Coronary artery (tissue), 2 donors: ENCODE measurements at places on chromosomes 3 and 15.

GRCh38 chr3:42336103-42336502 is 70.1 kb upstream of the CCK start:
- no peak for DNase-seq

GRCh38 chr3:172217877-172218276 is 178.5 kb downstream of the FNDC3B start:
- no peak for DNase-seq

DNA sequence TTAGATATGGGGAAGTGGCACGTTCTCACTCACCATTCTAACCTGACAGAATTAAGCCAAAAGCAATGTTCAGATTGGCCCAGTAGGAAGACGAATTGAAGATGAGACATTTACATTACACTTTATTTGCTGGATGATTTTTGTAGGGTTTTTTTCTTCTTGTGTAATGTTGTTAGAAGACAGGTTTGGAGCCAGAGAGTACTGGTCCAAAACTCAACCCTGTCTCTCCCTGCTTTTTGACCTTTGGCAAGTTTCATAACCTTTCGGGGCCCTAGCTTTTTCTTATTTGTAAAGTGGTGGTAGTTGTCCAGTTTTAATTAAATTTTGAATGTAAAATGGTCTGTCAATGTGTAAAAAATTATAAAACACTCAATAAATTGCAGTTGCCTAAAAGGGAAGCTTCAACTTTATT is 29.5 kb downstream of the PDE8A start:
- DNase-seq, result no peak

DNA sequence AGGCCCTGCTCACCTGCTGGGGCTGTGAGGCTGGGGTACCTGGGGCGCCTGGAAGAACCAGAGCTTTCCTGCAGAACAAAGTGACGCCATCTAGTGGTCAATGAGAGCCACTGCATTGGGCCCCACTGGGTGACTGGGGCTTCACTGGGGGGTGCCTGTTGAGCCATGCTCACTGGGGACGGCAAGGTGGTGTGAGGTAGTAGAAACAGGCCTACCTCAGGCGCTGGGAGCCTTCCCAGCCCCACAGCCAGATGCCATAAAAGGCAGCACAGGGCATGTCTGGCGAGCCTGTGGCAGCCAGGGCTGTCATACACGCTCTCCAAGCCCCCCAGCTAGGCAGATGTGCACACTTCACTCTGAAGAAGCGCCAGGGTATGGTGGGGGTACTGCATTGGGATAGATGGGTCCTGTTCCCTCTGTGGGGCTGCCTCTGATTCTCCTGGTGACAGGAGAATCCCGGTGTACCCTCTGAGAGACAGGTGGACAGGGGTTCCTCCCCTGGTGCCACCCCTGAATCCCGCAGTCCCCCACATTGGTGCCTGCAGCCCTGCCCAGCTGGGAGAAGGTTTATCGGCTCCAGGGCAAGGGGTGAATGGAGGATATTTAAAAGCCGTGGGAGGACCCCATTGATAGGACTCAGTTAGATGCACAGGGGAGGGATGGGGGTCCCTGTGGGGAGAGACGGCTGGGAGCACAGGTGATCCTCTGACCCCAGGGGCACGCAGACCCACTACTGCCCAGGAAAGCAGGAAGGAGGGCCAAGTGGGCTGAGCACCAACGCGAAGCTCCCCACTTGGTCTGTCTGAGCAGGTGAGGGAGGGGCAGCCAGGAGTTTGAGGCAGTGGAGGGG is 178.8 kb downstream of the NSMCE3 start:
- DNase-seq, result no peak

DNA sequence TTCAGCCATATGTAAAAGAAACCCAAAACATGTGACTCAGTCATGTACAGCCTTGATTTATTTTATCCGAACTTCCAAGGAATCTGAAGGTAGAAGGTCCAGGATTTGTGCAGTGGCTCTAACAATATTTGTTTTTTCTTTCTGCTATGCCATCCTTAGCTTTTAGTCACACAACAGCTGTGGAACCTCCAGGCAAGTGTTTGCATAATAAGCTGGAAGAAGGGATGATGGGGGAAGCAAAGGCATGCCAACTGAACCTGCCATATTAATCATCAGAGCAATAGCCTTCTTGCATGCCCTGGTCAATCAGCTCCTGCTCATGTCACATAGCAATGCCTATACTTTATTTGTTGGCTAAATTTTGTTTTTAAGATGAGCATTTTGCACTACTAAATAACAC is 444.7 kb upstream of the ARPP21 start:
- no peak for DNase-seq

GRCh38 chr3:46228260-46229242 is 13.7 kb upstream of the CCR3 start:
- DNase-seq, result no peak

DNA sequence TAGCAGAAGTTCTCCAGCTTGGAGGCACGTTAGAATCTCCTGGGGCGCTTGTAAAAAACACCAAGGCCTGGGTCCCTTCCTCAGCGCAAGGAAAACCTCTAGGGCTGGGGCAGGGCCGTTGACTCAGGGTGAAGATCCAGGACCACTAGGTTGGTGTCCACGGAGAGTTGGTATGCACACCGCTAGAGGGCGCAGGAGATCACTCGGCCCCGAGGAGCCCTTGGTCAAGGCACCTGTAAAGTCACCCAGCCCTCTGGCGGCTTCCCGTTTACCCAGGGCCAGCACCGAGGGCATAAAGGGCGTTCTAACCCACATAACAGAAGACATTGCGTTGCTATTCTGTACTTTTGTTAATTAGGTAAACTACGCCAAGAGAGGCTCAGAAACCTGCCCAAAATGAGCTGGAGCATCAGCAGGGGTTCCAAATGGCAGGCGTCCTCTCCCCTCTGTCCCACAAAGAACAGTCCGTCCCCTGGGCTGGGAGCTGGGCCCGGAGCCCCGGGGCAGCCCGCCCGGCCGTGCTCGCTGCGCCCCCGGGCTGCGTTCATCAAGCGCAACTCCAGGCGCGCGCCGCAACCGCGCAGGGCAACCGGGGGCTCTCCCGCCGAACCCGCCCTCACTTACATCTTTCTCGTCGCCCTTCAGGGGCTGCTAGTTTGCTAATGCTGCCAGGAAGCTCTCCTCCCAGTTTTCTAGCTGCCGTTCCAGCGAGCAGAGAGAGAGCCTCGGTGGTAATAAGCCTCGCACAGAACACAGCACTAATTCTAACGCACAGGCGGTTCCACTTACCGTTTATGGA is 332.1 kb downstream of the ARRDC4 start:
- no peak for DNase-seq

DNA sequence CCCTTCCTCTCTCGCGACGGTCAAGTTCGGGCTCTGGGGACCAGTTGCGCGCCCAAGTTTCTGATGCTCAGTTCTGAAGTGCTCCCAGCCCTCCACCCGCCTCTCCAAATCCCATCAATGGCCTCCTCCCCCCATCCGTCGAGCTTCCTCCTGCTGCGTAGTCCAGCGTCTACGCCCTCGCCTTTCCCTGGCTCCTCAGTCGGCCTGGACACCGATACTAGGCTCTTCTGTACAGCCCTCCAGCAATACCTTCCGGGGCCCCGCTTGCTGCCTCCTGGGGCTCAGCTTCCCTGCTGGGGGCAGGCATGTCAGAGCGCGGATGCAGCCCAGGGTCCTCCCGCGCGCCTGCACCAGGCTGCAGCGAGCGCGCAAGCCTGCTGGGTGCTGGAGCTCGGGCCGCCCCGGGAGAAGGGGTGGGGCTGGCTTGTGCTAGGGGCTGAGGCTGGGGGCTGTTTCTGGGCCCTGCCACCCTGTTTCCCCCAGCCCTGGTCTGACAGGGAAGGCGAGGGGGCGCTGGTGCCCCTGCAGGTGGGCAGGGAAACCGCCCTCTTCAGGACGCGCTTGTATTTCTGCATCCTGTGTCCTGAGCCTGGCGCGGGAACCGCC is 353.3 kb upstream of the SUCLG2 start:
- no peak for DNase-seq

DNA sequence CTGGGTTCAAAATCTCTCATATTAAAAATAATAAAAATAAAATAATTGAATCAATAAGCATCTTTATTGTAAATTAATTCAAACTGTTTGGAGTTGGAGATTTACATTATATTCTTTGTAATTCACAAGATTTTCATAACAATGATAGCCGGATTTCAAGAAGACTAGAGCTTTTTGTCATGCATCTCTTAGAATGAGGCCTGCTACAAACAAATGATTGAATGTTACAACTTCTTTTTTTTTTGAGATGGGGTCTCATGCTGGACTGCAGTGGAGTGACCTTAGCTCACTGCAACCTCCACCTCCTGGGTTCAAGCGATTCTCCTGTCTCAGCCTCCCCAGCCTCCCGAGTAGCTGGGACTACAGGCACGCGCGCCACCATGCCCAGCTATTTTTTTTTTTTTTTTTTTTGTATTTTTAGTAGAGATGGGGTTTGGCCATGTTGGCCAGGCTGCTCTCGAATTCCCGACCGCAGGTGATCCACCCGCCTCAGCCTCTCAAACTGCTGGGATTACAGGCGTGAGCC is 3.5 kb downstream of the SLTM start:
- no peak for DNase-seq

- DNase-seq, result no peak
These were observed 19.6 kb downstream of the STAC start for GRCh38 chr3:36399933-36400332.

DNA sequence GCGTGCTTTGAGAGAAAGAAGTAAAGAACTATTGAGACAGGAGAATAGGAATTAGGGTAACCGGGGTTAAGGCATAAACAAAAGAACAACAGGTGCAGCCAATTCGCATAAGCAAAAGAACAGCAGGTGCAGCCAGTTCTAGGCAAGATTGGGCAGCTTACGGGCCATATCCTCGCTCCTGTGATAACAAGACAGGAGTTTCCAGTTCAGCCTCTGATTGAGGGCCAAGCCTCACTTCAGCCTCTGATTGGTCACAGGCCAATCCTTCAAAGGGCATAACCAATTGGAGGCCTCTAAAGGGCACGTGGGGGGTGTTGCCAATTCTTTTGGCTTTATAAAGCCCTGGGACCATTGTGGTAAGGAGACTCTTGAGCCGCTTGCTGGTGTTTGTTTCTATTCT is 143.5 kb downstream of the GADL1 start:
- no peak for DNase-seq

DNA sequence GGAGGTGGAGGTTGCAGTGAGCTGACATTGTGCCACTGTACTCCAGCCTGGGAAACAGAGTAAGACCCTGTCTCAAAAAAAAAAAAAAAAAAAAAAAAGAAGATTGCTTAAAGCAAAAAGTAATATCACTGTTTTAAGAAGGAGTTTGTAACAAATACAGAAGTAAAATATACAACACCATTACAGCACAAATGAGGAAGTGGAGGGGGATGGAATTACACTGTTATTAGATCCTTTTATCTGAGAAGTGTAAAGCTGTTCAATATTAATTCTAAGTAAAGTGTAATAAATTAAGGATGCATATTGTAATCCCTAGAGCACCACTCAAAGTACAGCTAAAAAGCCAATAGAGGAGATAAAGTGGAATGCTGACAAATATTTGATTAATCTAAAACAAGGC is 47.0 kb upstream of the SNRPA1 start:
- DNase-seq, result no peak

DNA sequence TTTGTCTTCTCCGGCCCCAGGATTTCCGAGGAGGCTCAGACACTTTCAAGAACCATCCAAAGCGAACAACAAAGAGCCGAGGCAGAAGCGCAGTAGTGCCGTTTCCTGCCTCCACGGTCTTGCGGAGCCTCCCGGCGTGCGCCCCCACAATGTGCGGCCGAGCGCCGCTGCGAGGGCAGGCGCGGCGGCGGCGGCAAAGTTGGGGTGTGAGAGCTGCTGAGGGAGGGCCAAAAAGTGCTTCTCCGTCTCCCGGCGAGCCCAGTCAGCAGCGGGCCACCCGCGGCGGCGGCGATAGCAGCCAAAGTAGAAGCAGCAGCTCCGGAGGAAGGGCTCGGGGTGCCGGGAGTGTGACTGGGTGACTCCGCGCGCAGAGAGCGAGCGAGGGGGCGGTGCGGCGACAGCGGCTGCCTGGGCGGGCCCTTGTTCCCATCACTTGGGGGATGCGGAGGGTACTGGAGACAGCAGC is 749.1 kb downstream of the ROBO1 start:
- peak; percentile 81 for DNase-seq

GRCh38 chr3:174863488-174863887 is 4.4 kb downstream of the NAALADL2 start:
- DNase-seq, result no peak

- no peak for DNase-seq
These were observed 212.5 kb downstream of the FMN1 start for GRCh38 chr15:32982001-32982400.

GRCh38 chr3:58497097-58497496 is 5.2 kb downstream of the KCTD6 start:
- no peak for DNase-seq

DNA sequence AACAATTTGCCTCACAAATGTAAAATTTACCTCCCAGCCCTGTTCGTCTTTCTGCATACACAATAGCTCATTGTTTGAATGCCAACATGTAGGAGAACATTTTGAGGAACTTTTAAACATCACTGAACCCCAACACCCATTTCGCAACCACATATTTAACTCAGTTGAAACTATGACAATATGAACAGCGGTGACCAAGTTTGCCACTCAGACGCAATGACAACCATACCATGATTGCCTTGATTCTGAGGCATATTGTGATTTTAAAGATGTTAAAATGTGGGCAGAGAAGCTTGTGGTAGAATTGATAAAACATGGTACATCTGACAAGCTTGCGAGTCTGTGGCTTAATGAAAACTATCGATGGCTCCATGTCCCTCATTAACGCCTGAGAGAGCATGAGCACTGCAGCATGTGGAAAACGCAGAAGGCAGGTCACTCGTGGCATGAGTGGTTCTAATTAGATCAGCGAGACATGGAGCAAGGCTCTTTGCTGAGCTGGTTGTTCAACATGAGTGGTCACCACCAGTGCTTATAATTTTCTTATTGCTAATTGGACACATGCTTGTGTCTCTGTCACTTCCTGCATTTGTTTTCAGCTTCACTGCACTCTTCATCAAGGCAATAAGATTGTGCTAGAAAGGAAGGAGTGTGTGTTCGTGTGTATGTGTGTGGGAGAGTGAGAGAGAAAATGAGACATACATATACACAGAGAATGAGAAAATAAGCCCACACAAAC is 116.8 kb downstream of the CHST2 start:
- no peak for DNase-seq

DNA sequence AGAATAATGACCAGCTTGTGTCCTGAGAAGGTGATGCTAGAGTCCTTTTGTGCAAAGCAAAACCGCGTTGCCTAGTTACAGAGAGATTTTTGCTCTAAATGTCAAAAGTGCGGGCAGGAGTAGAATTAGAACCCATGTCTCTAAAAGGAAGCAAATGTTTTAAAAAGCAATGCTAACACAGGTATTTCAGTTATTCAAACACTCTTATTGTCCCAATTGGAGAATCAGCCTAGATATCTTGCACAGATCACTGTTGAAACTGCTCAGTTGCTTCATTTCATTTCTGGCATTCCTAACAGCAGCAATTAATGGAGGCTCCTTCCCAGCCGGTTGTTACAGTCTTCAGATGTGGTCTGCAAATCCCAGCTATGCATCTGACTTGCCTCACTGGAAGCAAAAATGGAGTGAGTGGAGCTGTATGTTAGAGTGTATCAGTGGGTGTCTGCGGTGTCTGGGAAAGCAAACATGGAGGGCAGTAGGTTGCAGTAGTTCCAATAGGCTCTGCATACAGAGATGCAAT is 55.6 kb upstream of the SEMA6D start:
- no peak for DNase-seq

- DNase-seq, result no peak
These were observed 2.7 kb upstream of the OPA1 start for GRCh38 chr3:193590088-193590856.

- no peak for DNase-seq
These were observed 200.0 kb upstream of the CBLB start for GRCh38 chr3:106068795-106069194.

GRCh38 chr3:186502138-186502948 is 41.8 kb downstream of the CRYGS start:
- DNase-seq, result no peak
